ENCODE measurements at places on chromosomes 2 and 18.
A peak's percentile ranks its signal among the peaks of the same experiment; 100 is the strongest.

DNA sequence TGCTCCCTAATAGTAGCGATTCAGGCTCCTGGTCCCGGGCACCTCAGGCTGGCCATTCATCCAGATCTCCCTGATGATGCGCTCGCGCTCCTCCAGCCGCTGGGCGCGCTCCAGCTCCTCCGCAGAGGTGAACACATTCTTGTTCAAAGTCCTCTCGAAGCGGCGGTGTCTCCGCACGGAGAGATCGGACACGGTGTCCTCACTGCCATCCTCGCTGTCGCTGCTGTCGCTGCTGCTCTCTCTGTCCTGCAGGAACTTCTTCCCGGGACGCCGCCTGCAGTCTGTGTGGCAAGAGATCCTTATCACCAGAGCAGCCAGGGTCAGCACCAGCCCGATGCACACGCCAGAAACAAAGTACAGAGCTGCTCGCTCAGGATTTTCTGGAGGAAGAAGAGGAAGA, 67.5 kb downstream of the EVA1A start:
- DNase-seq, result no peak

GRCh38 chr2:34785206-34785785, 1186.2 kb upstream of the FAM98A start:
- no peak for DNase-seq

DNA sequence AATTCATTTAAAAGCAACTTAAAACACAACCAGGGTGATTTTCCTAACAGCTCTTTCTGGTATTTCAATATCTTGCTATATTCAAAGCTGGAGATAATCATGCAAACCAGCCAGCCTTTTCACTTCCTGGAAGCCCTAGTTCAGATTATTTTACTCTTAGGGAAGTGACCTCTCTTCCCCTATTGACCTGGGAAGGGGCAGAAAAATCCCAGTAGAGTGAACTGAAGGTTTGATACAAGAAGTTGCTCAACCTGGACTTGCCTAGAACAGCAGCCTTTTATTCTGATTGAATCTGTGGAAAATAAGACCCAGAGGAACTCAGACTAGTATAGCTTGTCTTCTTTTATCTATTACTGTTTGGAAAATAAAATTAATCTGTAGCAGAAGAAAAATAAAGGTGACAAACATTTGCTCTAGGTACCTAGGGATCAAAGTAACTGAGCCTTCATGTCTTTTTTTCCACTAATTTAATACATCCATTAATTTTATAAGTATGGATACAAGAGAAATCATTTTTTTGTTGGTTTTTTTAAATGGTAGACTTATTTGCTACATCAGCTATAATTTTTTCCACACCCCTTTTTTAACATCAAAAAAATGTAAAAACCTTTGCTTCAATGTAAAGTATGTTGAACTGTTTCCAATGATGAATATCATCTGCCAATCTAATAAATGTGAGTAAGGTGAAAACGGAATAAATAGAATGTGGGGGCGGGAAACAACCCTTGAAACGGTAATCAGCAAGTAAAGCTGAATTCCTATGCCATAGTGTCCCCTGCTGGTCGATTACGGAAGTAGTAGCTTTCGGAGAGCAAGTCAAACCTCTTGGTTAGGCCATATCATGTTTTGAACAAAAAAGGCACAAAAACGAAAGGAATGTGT, 629.9 kb downstream of the NRXN1 start:
- peak; percentile 53 for DNase-seq

- no peak for DNase-seq
Measured at GRCh38 chr18:37571266-37571665, 5.7 kb upstream of the CELF4 start.

DNA sequence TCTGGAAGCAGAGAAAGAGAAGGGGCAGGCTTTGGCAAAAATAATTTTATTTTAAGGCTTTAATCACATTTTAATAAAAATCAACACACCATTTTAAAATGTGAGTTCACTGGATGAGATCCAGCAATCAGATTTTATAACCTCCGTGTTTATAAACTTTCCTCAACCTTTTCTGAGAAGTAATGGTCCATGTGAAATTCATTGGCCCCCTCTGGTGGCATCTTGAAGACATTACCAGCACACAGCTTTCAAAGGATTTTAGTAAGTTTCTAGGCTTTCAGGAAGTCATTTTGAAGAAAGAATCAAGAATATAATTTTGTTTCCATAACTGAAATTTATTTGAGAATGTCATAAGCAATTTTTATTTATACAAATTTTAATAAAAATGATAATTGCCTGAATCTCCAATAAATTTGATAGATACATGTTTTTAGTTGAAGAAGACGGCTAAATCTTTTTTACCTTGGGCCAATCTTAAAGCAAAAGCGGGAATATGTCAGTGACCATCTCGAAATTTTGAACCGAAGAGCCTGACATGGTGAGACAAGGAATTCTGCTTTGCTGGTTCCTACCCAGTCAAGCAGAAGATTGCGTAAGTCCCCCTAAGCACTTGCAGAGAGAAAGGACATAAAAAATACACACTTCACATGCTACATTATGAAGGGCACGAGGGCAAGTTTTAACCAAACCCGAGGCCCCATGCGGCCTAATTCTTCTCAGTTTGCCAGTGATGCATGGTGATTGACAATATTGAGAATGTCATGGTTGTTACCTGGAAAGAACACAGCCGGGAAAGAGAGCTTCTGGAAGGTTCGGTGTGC, 128.4 kb upstream of the CBLN2 start:
- peak; percentile 33 for DNase-seq

DNA sequence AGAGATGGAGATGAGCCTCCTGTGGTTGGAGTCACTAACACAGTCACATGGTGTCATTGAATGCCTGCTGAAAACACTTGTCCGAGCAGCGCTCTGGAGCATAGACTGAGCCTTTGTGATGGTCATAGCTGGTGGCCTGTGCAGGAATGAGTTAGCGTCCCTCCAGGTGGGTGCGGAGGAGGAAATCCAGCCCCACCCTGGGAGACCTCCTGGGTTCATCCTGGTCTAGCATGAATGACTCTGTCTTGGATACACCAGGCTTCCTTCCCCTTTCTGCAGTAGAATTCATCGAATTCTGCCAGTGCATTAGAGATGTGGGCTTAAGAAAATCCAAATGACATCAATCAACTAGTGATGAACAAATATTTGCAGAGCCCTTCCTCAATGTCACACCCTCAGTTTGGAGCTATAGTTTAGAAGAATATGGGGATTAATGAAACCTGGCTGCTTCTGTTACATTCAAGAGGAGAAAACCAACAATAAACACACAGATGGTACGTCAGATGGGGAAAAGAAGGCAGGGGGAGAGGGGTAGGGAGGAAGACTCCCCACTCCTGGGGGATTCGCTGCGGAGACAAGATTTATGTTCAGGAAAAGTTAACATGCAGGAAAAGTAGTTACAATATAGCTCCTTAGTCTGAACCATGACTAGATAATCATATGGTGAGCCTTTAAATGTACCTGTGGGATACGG, 136.7 kb downstream of the DDX1 start:
- DNase-seq, result no peak

GRCh38 chr2:86790134-86790675, 508 bp downstream of the CD8A start:
- DNase-seq, result no peak

DNA sequence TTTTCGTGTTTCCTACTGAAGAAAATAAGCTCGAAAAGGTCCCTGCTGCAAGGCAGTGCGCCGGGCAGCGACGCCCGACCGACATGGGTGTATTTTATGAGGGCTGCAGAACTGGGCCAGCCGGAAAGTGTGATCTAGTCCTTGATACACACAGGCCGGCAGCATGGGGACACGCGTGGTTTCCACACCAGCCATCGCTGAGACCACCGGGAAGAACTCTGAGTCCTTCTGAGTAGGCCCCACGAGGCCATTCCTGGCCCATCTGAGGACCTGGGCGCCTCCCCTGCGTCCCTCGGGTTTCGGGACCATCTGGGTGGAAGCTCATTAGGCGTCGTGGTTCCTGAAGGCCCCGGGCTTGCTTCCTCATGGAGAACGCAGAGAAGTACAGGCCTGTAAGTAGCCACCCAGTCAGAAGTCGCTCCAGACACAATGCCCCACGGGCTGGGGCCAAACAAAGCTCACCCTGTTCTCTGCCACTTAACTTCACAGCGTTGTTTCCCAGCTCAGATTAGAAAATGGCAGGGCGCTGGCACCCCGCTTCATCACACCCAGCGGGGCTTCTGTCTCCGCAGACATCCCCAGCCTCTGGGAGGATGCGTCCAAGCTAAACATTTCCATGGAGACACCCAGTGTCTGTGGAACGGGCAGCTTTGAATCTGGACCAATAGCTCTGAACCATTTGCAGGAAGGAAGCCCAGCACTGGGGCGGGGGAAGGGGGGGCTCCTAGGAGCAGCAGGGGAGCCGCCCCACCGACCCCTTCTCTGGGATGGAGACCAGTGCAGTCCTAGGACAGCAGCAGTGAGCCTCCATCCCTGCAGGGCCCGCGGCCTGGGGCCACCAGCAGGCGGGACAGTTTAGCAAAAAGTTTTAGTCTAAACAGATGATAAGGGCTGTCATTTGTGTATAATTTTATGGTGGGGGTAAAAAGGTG, 2.4 kb downstream of the NFATC1 start:
- no peak for DNase-seq

DNA sequence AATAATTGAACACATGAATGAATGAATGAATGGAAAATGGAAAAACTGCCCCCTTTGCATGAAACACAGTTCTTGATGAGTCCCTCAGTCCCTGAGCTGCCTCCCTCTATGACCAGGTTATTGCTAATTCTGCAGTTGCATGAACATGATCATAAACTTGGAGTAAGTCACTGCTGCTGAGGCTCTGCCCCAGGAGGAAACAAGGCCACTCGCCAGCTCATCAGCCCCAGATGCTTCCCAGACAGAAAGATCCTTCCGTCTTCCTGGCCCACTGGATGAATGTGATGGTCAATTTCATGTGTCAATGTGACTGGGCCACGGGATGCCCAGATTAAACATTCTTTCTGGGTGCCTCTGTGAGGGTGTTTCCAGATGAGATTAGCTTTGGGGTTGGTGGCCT, 16.4 kb downstream of the GPR45 start:
- peak; percentile 68 for DNase-seq

- DNase-seq, result no peak
Measured at GRCh38 chr2:230895536-230896345, 29.3 kb downstream of the GPR55 start.

DNA sequence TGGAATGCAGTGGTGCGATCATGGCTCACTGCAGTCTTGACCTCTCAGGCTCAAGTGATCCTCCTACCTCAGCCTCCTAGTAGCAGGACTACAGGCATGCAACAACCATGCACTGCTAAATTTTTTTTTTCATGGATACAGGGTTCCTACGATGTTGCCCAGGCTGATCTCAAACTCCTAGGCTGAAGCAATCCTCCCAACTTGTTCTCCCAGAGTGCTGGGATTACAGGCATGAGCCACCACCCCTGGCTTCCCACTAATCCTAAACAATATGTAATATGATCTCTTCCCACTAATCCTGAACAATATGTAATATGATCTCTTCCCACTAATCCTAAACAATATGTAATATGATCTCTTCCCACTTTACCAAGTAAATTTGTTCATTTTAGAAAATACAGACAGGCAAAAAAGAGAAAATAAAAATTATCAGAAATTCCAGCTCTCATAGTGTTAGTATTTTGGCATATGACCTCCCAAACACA, 33.7 kb upstream of the C18orf32 start:
- peak; percentile 57 for DNase-seq

GRCh38 chr2:64423303-64423702, 30.7 kb upstream of the LGALSL start:
- no peak for DNase-seq

GRCh38 chr2:241814643-241815476, 5.9 kb downstream of the NEU4 start:
- no peak for DNase-seq

DNA sequence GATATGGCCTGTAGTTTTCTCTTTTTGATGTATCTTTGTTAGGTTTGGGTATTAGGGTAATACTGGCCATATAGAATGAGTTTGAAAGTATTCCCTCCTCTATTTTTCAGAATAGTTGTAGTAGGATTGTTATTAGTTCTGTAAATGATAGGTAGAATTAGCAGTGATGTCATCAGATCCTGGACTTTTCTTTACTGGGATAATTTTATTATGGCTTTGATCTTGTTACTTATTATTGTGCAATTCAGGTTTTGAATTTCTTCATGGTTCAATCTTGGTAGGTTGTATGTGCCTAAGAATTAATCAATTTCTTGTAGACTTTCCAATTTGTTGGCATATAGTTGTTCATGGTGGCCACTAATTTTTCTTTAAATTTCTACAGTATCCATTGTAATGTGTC, 916.6 kb downstream of the CCDC85A start:
- DNase-seq, result no peak

GRCh38 chr2:206978746-206979145, 39.4 kb downstream of the CPO start:
- DNase-seq, result peak; percentile 80

- no peak for DNase-seq
Measured at GRCh38 chr2:109222825-109223471, 93.9 kb downstream of the SH3RF3 start.

GRCh38 chr18:7872569-7872968, 305.5 kb downstream of the PTPRM start:
- peak; percentile 93 for DNase-seq

GRCh38 chr2:53233759-53234547, 533.7 kb upstream of the CHAC2 start:
- no peak for DNase-seq

GRCh38 chr2:132478461-132479105, 62.0 kb downstream of the GPR39 start:
- no peak for DNase-seq

- DNase-seq, result no peak
Measured at GRCh38 chr2:100779908-100780202, 40.1 kb upstream of the NPAS2 start.

GRCh38 chr2:235194351-235194750, 242.5 kb downstream of the SH3BP4 start:
- DNase-seq, result no peak

DNA sequence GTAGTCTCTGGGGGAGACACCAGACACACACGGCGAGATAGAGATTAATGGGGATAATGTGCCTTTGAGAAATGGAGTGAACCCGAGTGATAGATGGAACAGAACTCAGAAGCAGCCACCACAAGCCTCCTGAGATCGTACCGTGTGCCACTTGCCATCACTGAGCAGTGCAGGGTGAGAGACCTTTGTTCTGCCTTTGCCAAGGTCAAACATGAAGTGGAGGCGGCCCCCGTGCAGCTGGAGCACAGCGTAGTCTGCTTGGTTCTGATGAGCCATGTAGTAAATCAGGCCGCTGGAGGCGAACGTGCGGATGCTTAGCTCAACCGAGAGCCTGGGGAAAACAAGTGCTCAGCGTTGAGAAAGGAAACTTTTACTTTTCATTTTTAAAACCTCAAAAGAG, 167.0 kb downstream of the LAMA1 start:
- no peak for DNase-seq

- DNase-seq, result peak; percentile 74
Measured at GRCh38 chr2:239264492-239264837, 136.4 kb downstream of the HDAC4 start.

- DNase-seq, result no peak
Measured at GRCh38 chr2:178279636-178280035, 85.3 kb downstream of the OSBPL6 start.

All from fibroblast of mammary gland (primary cell).